Left cardiac atrium (tissue), 4 donors: ENCODE measurements at places on chromosomes 2 and 18. TPM values are rescaled to one million over a fixed set of nuclear protein-coding genes. Genes with fewer than 3 reads are reported as not detected.

GRCh38 chr2:239266779-239267287, 134.0 kb downstream of the HDAC4 start:
- no peak for DNase-seq

- no peak for DNase-seq
These were observed 288.2 kb upstream of the SPHKAP start for GRCh38 chr2:228469721-228470120.

- no peak for DNase-seq
These were observed 8.5 kb downstream of the ZNF516 start for GRCh38 chr18:76486574-76486973.

DNA sequence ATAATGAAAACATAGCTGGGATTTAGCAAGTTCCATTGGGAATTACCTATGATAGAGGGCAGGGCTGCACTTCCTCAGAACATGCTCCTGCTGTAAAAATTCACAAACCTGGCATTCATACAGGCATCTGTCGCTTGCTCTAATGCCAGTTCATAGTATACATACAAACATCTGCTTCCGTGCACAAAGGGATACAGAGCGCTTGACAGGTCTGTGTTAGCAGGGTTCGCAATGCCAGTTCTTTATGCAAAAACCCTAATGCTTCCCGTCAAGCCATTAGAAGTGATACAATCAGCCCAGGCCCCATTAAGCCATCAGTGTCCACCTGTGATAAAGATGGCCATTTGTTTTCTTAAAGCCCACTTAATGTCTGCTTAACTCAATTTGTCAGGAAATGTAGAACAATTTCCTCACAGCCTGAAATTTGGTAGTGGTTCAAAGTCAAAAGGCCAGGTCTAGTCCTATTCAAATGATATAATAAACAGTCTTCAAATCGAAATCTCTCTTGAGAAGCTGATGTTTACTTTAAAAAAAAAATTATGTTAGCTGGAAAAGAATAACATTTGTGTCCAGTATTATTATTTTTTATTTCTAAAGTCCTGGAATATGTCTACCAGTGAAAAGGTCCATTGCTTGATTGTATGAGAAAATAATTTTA, 556.3 kb downstream of the ARHGAP15 start:
- DNase-seq: no peak

DNA sequence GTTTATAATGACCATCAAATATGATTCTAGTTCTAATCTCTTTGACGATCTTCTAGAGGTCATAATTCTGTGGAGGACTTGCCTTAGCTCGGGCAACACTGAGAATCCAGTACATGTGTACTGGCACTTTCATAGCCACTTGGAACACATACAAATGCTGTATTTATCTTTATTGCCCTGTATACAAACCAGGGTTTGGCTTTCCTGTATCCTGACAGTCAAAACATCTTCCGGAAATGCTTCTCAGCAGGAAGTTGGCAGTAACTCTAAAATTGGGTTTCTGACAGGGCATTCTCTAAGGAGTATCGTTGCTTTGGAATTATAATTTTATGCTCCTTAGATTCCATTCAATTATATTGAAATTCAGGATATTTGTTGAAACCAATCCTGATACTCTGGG, 643.6 kb downstream of the NRXN1 start:
- no peak for DNase-seq

DNA sequence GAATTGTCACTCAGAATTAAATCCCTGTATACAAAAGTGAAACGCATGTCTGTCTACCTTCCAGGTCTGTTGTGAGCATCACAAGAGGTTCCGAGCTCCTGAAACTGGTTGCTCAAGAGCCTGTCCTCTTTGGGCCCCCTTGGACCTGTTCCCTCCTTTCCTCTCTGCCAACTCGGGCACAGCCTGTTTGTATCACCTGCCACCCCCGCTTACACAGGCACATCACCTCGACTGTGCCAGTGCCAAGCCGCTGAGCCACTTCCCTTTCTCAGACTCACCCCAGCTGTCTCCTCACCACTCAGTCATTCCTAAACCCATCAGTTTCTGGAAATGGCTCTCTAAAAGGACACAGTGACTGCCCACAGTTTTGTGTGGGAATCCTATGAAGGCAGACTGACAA, 3.1 kb downstream of the EFR3B start:
- DNase-seq: no peak

DNA sequence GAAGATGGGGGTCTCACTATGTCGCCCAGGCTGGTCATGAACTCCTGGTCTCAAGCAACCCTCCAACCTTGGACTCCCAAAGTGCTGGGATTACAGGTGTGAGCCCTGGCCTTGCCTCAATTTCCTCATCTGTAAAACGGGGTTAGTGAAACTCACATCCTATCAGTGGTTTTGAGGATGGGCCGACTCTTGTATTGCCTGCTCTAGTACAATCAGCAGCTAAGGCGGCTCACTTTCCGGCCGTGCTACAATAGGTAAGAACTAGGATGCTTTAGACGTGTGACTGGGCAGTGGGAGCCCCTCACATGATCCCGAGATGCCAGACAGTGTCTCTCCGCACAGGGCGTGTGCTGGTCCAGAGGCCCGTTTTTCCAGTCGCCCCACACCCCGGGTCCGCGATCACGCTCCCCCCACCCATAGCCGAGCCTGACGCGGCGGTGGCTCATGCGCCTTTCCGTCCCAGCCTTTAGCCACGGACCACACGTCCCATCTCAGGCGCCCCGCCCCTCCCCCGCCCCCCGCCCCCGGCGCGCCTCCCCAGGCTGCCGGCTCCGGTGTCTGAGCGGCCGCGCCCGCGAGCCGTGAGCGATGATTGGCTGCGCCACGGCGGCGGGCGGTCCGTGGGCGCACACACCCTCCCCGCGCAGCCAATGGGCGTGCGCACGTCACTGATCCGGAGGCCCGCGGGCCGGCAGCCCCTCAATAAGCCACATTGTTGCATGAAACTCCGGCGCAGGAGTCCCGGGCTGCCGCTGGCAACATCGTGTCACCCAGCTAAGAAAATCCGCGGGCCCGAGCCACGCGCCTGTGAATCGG, at the start of gene HK2:
Gene HK2, plus strand, starts transcription at position 710 of the 816 bp plus-strand sequence. CDS start 454 bp downstream, outside the sequence.
- peak; percentile 90 for DNase-seq

DNA sequence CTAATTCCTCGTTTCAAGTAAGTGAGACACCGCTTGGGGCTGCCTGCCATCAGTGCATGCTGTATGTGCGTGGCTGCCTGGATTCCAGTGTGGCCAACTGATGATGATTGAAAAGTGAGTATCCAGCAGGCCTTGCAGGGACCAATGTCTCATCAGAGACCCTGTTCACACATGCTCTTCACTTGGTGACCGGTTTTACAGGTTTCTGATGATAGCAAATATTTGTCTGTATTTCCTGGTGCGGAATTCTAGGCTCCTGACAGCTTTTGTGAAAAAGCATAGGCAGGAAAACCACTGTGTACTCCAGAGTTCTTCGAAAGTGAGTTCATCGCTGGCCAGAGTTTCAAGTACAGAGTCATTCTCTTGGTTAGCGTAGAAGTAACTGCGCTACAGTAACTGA, 13.8 kb upstream of the YWHAQ start:
- DNase-seq: no peak

Gene ZNF516
- total RNA-seq: 14.9 TPM

GRCh38 chr2:60216452-60216995, 336.9 kb downstream of the BCL11A start:
- DNase-seq: no peak

- DNase-seq: no peak
These were observed 96.7 kb upstream of the SIX3 start for GRCh38 chr2:44844651-44845270.

DNA sequence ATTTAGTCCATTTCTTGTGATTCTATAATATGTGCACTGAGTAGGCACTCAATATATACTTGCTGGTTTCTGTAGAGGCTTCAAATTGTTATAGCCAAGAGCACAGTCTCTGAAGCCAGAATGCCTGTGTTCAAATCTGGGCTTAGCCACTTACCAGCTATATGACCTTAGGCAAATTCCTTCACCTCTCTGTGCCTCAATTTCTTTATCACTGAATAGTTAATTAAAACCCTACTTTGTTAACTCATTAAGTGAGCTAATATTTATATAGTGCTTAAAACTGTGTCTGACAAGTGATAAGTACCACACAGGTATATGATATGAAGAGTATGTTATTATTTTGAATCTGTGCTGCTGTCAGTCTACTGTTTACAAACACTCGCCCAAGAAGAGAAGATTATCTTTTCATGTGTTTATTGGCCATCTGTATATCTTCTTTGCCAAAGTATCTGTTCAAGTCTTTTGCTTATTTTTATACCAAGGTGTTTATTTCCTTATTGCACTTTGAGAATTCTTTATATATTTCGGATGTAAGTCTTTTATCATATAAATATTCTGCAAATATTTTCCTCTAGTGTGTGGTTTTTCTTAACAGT, 1.3 kb upstream of the RIT2 start:
- DNase-seq: no peak

Gene ACMSD
- not detected for total RNA-seq

Gene STAT4
- total RNA-seq: 11.6 TPM

GRCh38 chr2:64770781-64771334, 117.1 kb upstream of the SERTAD2 start:
- peak; percentile 65 for DNase-seq

Gene CYP27C1
- 0.21 TPM for total RNA-seq

GRCh38 chr2:175750195-175750594, 251.9 kb downstream of the LNPK start:
- DNase-seq: no peak

- no peak for DNase-seq
These were observed 89.2 kb downstream of the STPG4 start for GRCh38 chr2:47065771-47066380.

GRCh38 chr2:63056107-63057050, 5.7 kb downstream of the OTX1 start:
- DNase-seq: no peak

Gene ARHGEF33
- 0.44 TPM for total RNA-seq

DNA sequence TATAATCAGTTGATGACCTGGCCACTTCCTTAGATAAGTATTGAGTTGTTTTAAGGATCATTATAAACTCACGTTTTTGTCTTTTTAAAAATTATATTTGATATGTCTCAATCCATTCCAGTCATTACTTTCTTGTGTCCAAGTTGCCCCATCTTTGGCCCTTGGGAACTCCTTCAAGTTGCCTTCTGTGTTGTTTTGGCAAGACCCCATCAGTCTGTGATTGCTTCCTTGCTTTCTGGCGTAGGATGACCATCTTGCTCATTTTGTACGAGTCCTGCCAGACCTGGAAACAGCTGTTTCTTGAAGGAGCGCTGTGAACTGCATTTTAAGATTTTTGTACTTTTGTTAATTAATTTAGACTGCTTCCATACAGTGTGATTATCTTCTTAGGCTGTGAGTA, 68.9 kb upstream of the ITM2C start:
- DNase-seq: peak; percentile 44

Gene CPSF3
- 13.8 TPM for total RNA-seq

- DNase-seq: no peak
These were observed 7.4 kb downstream of the ANKAR start for GRCh38 chr2:189681903-189682302.

- no peak for DNase-seq
These were observed 748.7 kb upstream of the CHAC2 start for GRCh38 chr2:53018825-53019425.

DNA sequence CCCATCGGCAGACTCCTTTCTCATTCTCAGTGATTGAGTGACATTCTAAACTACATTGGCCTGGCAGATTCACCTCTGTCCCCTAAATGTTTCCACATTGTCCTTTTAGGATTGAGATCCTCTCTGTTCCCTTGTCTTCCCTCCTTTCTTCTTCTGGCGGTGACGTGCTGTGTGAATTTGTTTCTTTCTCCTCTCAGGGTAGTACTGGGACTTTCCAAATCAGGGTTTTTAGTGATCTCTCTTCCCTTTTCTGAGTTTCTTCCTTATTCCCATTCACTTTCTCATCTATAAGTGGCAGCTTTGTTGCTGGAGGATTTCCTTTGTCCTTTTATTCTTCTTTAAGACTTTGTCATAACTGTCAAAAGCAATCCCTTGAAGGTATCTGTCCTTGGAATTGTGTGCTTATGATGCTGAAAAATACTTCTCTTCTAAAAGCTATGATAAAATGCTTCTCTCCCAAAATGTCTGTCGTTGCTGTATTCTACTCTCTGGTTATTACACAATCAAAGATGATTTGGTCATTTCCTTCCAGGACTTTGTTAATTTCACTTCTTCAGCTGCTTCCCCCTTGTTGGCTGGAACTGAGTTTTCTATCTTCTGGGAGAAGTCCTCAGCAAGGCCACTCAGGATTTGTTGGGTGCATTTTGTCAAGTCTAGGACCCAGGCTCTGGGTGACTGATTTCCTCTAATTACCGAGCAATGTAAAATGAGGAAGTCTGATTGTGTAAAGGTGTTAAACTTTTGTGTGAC, 4.9 kb upstream of the IL1B start:
- no peak for DNase-seq

DNA sequence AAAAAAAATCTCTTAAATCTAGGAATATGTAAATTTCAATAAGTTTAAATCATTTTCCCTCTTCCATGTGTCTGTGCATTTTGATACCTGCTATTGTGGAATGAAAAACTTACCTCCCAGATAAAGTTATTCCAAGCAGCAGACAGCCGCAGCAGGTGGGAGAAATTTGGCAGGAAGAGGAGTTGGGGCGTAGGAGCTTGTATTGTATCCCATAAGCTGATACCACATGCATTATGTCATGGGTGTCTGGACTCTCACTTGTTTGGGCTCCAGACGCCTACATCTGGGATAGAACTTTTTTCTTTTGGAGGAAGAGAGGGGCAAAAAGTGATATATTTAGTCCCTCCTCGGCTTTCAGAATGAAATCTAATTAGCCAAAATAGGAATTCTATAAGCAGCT, 59.3 kb upstream of the TCF4 start:
- no peak for DNase-seq

DNA sequence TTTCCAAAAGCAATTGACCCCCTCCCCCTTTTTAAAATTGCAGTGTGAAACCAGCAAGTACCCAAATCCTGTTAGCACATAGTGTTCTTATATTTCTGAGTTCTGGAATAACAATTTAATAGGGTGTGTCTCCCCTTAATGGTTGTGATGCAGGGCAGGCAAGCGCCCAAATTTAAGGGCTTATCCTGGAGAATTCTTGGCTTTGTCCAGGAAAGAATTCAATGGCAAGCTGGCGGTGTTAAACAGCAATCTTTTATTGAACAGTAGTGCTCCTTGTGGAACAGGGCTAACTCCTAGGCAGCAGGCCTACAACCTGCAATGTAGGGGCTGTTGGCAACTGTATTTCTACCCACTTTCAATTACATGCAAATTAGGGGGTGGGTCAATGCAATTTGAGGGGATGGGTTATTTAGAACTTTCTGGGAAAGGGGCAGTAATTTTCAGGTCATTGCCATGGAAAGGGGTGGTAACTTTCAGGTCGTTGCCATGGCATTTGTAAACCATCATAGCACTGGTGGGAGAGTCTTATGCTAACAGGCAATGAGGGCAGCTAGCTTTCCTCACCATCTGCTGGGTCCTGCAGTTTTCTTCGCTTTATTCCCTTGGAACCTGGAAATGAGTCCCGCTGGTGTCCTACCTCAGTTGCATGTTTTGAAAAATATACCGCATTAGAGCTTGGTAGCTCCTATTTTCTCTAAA, 149.0 kb upstream of the KCTD1 start:
- no peak for DNase-seq

Gene SLC14A1
- total RNA-seq: 9.7 TPM

Gene OSBPL1A
- 74.4 TPM for total RNA-seq

DNA sequence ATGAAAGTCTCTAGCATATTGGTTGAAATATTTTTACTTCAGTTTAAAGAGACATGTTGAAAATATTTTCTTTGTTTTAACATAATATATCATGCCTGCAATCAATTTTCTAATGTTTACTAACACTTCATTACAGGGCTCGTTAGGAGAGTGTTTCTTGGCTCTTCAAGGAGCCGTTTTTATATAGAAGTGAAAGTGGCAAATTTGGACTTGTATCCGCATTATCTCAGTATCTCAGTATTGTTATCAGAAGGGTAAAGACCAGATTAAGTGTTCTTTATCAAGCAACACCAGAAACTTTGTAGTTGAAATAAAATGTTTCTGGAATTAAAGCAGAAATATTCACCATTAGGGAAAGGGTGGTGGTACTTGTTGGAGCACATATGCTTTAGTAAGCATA, 97.8 kb downstream of the BABAM2 start:
- DNase-seq: no peak
